Stimulated activated CD8-positive, alpha-beta memory T cell treated with anti-CD3 and anti-CD28 coated beads, Interleukin-7, amount 100 ng/mL, for 48 hours (primary cell): ENCODE measurements at places on chromosomes 3 and 15.

DNA sequence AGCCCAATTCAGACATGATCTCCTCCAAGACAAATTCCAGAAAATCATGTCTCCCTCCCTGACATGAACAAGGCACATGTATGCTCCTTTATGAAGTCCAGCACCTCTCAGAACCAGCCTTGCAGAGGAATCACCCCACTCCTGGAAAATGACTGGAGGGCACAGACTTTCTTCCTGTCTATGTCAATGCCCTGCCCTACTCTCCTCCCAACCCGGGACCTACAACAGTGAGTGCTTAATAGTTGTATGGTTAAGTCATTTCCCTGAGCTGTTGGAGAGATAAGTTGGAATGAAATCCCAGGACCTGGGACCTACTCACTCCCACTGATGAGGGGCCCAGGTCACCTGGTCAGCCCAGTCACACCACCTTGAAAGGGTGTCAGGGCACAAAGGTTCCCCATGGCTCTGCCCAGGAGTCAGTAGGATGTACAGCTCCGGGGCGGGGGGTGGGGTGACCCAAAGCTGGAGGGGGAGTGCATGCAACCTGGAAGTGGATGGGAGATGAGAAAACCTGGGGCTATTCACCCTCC, 80.1 kb upstream of the HERC1 start:
- no peak for DNase-seq

DNA sequence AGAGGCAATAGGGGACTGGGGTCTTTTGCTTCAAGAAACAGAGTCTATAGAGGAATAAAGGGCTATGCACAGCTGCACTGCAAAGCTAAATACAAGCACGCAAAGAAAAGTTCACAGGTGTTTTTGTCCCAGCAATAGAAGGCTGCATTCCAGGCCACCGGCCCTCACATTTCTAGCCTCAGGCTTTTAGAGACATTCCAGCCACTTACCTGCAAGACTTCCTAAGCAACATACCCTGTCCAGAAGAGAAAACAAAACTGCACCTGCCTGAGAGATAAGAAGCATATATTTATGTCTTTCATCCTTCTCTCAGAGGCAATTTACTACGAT, 220.5 kb downstream of the OPA1 start:
- no peak for DNase-seq

DNA sequence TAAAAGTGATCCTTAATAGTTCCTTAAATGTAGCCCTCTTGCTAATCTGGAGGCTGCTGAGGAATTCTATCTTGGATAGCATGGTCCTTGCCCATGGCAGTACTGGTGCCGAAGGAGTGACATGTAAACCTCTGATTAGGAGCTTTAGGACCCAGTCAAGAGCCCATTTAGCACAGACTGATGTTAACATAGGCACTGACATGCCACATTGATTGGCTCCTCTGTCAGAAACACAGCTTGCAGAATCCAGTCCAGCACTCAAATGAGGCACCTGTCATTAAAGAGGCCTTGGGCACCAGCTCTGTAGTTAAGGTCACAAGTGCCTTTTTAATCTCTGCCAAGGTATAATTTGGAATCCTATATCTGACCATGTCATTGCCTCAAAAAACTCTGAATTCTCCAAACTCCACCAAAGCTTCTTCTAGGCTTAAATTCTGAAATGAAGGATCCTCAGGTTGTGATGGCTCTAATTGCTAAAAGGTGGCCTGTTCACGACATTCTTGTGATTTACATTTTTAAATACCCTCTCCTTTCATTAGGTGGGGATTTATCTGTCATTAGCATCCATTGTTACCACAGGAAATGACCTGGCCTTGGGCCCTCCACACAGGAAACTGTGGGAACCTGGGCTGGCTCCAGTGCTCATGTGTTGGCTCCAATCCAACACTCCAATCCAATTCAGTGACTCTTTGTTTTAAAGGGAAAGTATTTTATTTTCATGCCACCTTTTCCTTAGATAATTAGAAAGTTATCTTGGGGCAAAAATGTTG, 57.3 kb upstream of the RNF7 start:
- DNase-seq = no peak

- no peak for DNase-seq
Observed at GRCh38 chr15:100764778-100765466, 114.7 kb upstream of the ALDH1A3 start.

GRCh38 chr3:62872318-62872717, 2.9 kb downstream of the CADPS start:
- no peak for DNase-seq

DNA sequence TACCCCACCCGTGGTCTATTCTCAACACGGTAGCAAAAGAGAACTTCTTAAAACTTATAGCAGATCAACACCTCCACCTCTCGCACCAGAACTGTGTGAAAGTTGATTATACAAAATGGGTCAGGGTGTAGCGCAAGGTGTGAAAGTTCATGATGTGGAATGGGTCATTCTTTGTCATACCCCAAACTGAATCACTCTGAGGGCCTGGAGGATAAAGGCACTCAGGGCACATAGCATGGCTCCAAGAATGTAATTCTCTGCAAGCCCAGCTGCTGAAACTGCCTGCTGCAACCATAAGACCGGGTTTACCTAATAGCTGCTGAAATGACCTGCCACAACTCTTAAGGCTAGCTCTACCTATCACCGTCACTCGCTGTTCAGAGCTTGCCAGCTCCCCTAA, 70.0 kb downstream of the FOXP1 start:
- DNase-seq = no peak
